ENCODE measurements at places on chromosomes 4 and X.

- DNase-seq = no peak
Measured at GRCh38 chr4:145891958-145892357, 46.7 kb downstream of the ZNF827 start.

GRCh38 chr4:113537628-113538027, 223.9 kb downstream of the CAMK2D start:
- no peak for DNase-seq

DNA sequence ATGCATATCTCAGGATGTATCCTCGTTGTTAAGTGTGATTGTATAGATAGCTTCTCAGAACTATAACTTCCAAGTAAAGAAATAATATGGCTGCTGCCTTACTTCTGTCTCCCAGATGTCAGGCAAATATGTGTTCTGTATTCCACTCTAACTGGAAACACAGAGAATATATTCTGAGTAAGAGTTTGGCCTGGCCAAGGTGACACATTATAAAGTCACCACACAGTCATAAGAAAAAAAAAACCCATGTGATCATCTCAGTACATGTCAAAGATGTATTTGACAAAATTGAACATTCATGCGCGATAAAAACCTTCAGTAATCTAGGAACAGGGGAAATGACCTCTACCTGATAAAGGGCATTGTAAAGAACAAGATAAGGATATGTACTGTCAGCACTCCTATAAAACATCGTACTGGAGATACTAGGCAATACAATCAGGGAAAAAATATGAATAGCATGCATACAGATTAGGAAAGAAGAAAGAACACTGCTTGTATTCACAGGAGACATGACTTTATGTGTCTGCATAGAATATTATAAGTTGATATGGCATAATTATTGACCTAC, 207.1 kb downstream of the ZNF330 start:
- no peak for DNase-seq

DNA sequence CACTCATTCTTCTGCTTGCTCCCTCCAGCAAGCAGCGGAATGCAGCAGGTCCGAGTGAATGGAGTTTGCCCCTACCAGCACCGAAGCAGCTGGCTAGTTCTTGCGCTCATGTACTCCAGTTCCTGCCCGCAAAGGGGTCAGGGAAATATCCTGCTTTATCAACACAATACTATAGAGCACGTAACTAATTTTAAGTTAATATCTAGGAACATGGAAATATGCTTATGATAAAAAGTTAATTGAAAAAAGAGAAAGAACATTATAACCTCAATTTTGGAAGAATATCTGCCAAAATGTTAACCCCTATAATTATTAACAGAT, 195.6 kb downstream of the SNCA start:
- no peak for DNase-seq

- DNase-seq = no peak
Measured at GRCh38 chrX:69153060-69153730, 12.1 kb downstream of the PJA1 start.

GRCh38 chrX:28205905-28206304, 224.7 kb upstream of the DCAF8L1 start:
- no peak for DNase-seq

DNA sequence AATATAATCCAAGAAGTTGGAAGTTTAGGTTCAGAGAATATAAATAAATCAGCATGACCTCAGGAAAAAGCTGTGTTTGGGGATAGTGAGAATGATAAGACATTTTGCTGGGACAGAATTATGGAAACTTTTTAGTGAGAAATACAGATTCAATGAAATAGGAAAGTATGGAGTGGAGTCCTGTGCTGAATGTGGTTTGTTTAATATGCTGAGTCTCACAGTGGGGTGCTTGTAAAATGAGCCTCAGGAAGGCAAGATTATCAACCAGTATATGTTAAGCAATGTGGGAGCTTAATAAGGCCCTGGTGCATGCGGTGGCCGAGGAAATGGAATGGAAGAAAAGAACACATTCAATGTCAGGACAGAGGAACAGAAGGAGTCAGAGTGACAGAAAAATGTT, 1554.7 kb upstream of the TENM3 start:
- DNase-seq = no peak

DNA sequence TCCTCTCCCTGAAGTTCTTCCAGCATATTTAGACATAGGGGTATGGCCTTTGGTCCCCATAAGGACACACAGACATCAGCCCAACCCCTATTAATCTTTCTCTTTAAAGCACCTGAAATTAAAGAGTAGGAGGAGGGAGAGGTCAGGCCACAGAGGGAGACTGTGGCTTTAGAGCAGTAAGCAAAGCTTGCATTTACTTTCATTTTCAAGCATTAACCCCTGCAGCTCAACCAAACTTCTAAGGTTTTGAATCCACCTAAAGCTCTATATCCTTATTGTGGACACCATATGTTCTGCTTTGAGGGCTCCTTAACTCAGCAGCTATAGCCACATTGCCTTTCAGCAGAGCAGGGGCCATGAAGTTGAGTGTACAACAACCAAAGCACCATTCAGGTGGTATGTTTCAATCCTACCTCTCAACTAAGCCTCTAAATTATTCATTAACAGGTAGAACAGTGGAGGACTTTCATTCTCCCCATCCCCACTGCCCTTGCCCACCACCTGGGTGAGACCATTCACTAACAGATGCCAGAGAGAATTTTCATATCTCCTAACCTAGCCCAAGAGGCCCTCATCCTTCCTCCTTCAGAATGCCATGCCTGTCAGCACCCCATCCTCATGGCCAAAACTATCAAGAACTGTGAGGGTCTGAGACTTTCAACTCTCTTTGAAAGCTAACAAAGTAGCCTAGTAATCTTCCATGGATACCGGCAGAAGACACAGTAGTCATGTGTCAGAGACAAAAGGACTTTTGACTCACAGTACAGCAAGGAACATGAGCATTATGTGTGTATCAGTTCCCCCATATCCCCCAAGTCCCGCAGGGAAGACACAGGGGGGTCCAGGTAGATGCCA, 20.8 kb downstream of the LIN54 start:
- DNase-seq = no peak

- no peak for DNase-seq
Measured at GRCh38 chrX:115330498-115331168, 41.1 kb downstream of the LUZP4 start.

- no peak for DNase-seq
Measured at GRCh38 chrX:154019061-154019621, 561 bp downstream of the IRAK1 start.

- no peak for DNase-seq
Measured at GRCh38 chr4:61877893-61878292, 677.8 kb downstream of the ADGRL3 start.

- DNase-seq = no peak
Measured at GRCh38 chr4:75565481-75565880, 9.6 kb downstream of the ODAPH start.

- no peak for DNase-seq
Measured at GRCh38 chr4:31026256-31026655, 306.1 kb downstream of the PCDH7 start.

DNA sequence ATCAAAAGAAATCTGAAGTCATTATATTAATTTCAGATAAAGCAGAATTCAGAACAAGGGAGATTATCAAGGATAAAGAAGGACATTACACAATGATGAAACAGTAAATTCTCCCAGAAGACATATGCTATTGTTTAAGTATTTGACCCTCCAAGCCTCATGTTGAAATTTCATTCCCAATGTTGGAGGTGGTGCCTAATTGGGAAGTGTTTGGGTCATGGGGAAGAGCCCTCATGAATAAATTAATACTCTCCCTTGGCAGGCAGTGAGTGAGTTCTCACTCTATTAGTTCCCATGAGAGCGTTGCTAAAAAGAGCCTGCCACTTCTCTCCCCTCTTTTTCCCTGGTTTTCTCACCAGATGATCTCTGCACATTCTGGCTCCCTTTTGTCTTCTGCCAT, 249.9 kb upstream of the GRIA3 start:
- no peak for DNase-seq

GRCh38 chr4:74205046-74205445, 47.1 kb downstream of the MTHFD2L start:
- DNase-seq = no peak

- DNase-seq = no peak
Measured at GRCh38 chrX:55648434-55648833, 25.2 kb downstream of the FOXR2 start.

All from stimulated activated CD4-positive, alpha-beta T cell treated with anti-CD3 and anti-CD28 coated beads, Interleukin-4, amount 100 ng/mL, for 4 hours (primary cell).